ENCODE measurements at places on chromosomes 12 and 14. TPM values are rescaled to one million over a fixed set of nuclear protein-coding genes. Genes with fewer than 3 reads are reported as not detected.

DNA sequence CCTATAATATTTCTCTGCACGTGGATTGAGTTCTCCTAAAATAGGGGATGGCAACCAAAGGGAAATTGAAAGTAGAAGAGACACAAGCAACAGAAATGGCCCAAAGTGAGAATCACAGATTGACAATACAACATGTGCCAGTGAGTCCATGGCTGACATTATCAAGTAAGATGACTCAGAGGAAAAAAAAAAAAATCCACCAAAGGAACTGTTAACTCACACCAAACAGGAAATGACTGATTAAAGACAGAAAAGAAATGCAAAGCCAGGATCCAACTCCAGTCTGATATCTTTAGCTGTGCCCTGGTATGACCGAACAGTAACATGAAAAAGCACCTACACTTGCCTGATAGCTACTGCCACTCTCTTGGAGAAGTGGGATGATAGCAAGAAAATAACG, 485.0 kb downstream of the PRKD1 start:
- no peaks in the 10 kb centered on the region for H3K4me1 ChIP-seq
- no peaks in the 10 kb centered on the region for H3K36me3 ChIP-seq
- H3K27me3 ChIP-seq = no peaks in the 10 kb centered on the region
- no peak overlapping the region for H3K27ac ChIP-seq
- H3K4me3 ChIP-seq = no peak overlapping the region
- DNase-seq = no peak

- no peak overlapping the region for H3K4me3 ChIP-seq
- peaks cover 15% of the 10 kb centered on the region for H3K4me1 ChIP-seq
- DNase-seq = no peak
- no peaks in the 10 kb centered on the region for H3K36me3 ChIP-seq
- no peaks in the 10 kb centered on the region for H3K27me3 ChIP-seq
These were observed 52.3 kb downstream of the GNS start for GRCh38 chr12:64706857-64707256.

DNA sequence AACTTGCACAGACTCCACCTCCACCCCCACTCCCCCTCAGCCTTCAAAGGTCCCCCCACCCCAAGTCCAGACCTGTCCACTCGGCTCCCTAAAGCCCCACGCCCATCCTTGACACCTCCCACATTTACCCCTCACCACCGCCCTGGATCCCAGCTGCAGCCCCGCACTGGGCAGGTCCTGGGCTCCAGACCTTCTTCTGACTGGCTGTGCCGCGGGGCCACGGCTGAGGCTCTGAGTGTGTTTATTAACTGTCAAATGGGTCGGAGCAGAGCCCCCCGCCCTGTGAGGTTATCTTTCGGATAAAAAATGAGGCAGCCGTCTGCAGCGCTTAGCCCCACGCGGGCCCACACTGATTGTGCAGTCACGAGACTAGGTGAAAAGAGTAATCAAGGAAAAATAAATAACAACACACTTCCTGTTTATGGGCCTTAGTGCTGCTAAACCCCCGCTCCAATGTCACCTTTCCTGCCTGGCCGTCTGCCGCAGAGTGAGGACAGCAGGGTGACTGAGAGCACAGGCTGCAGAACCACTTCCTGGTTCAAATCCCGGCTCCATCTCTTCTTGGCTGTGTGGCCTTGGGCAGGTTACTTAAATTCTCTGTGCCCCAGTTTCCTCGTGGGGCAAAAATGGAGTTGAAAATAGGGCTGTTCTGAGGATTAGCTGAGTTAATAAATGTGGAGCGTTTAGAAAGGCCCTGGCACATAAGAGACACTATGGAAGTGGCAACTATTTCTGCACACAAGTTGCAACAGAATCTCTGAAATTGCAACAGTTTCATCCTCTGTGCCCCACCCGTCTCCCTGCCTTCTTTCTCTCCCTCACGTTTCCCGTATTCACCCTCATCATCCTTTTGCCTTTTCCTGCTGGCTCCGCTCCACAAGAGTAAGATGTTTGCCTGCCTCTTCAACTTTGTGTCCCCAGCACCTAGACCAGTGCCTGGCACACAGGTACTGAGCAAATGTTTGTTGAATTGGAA, 9.4 kb downstream of the SETD1B start:
- peak overlapping the region; percentile 77 for H3K27ac ChIP-seq
- no peak for DNase-seq
- peaks cover 80% of the 10 kb centered on the region for H3K36me3 ChIP-seq
- peaks cover 41% of the 10 kb centered on the region for H3K4me1 ChIP-seq
- peak overlapping the region; percentile 68 for H3K4me3 ChIP-seq

GPR65 gene
- total RNA-seq = 0.25 TPM

ARMH4 gene
- total RNA-seq = 7.3 TPM

All from left ventricle myocardium inferior (tissue), 1 donor.